AG08396 (cell line): ENCODE measurements at places on chromosomes 6 and 20.

- DNase-seq: no peak
Observed at GRCh38 chr20:10713161-10713560, 39.4 kb upstream of the JAG1 start.

DNA sequence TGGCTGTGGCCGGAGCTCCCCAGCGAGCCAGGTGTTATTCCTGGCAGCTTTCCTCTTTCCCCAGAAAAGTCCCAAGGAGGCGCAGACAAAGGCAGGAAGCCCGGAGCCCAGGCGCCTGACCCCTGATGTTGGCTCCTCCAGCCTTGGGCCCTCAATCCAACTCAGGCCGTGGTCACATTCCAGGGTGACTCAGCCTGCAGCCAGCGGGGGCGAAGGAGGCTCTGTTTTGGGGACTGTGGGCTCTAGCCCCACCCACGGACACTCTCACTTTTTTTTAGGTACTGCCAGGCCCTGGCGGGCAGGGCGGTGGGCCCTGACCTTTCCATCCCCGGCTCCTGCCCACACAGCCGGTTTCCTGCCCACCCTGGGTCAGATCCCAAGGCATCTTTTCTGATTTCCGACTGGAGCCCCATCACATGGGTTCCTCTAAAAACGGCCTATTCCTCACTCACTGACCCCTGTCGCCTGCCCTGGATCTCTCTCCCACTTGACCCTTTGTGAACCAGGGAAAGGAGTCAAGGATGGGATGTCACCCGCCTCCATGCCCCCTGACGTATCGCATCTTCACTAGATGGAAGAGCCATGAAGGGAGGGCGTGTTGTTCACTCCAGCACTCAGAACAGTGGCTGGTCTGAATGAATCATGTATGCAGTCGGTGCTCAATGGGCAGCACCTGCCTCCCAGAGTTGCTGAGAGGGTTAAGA, 5.5 kb downstream of the PTGIS start:
- peak; percentile 88 for DNase-seq

- DNase-seq: no peak
Observed at GRCh38 chr6:165060720-165061119, 248.7 kb downstream of the C6orf118 start.

DNA sequence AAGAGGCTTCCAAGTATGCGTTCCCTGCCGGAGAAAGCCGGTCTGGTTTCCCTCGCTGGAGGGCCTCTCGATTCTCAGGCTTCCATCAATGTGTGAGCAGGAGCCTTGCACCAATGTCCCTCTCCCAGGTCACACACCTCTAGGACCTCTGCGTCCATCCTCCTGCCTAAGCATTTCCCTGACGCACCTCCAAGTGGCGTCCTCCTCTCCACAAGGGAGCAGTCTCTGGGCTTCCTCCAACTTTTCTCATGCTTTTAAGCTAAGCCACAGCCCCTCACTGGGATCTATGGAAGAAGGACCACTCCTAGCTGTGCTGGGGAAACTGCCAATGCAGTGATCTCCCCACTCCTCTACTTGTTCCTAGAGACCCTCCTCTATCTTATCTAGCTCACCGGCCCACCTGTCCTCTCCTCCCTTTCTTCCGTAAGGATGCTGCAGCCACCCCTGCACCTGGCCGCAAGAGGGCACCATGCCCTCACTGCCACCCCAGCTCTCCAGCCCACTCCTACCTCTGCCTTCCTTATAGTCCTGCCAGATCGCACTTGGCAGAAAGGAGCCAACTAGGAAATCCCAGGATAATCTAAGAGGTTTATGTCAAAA, 258.7 kb downstream of the LRFN2 start:
- no peak for DNase-seq

GRCh38 chr6:22067122-22067521, 229.7 kb downstream of the PRL start:
- DNase-seq: no peak

- no peak for DNase-seq
Observed at GRCh38 chr20:60354024-60354580, 395.9 kb downstream of the CDH26 start.

DNA sequence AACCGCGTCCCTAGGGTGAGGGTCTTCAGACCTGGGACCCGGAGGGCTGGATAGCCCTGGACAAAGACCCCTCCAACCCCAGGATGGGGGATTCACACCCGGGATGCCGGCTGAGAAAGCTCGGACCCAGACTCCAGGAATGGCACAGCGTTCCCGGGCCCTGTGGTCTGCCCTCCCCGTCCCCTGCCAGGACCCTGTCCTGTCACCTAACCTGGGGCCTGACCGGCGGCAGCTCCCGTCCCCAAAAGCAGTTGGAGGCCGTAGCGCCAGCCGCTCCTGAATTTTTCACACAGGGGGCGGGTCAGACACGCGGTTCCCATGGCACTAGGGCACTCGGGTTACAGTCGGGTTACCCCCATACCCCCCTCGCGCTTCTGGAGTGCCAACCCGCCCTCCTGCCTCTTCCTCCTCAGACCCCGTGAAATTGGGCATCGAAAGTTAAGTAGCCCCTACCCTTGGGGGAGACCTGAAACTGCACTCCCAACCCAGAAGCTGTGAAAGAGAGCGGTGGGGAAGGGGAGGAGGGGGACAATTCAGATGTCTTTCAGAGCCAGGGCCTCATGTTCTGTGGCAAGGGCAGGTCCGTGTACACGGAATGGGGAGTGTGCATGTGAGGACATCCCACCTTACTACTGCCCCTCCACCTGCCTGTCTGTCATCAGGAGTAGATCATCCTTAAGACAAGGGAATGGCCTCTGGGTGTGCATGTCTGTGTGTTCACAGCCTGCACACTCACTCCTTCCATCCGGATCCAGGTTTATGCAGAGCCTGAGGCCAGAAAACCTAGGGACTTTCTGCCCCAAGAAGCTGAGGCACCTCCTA, 595 bp downstream of the REM1 start:
- DNase-seq: no peak
